NCI-H1694 treated with DMSO at 0.1 percent for 48 hours (cell line): ENCODE measurements at places on chromosomes 2 and 18.

GRCh38 chr2:200092235-200092634, 136.9 kb downstream of the MAIP1 start:
- no peak for DNase-seq

- no peak for DNase-seq
These were observed 276.7 kb upstream of the STON1 start for GRCh38 chr2:48253301-48253700.

- DNase-seq, result no peak
These were observed 10.5 kb upstream of the TOGARAM2 start for GRCh38 chr2:28970464-28971160.

DNA sequence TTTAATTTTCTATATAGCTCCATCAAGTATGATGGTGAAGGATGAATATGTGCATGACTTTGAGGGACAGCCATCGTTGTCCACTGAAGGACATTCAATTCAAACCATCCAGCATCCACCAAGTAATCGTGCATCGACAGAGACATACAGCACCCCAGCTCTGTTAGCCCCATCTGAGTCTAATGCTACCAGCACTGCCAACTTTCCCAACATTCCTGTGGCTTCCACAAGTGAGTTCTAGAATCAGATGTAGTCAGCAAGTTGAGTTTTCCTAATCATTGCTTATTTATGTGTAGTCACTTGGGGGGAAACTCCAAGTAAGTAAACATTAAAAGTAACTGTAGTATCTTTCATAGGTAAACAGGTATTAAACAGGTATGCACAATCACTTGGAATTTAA, 24.8 kb downstream of the SMAD4 start:
- DNase-seq, result no peak

DNA sequence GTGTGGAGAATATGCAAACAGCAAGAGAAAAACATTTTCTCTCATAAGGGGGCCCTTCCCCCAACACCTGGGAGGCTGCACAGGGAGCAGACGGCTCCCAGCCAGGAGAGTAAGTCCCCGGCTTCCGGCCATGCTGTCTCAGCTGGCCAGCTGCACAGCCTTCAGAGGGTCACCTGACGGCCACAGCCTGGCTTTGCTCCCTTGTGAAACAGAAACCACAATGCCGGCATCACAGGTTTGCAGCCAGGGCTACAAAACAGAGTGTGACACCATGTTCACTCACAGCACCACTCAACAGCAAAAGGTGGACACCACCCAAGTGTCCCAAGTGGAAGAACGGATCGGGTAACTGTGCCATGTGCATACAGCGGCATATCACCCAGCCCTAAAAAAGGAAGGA, 86.9 kb upstream of the GPC1 start:
- no peak for DNase-seq

GRCh38 chr18:63063171-63063570, 256.4 kb downstream of the BCL2 start:
- DNase-seq, result no peak
